HS-27A (cell line): ENCODE measurements at places on chromosomes 2 and 18.

GRCh38 chr2:109410039-109410815, 203.5 kb downstream of the SEPTIN10 start:
- no peak for DNase-seq

GRCh38 chr2:163736433-163737189, 803 bp upstream of the FIGN start:
- DNase-seq: no peak

GRCh38 chr18:12686100-12686499, 16.4 kb downstream of the CEP76 start:
- no peak for DNase-seq

- DNase-seq: no peak
Measured at GRCh38 chr18:50372743-50373142, 2.1 kb upstream of the SKA1 start.

GRCh38 chr2:167944825-167945659, 302.4 kb downstream of the STK39 start:
- DNase-seq: no peak

DNA sequence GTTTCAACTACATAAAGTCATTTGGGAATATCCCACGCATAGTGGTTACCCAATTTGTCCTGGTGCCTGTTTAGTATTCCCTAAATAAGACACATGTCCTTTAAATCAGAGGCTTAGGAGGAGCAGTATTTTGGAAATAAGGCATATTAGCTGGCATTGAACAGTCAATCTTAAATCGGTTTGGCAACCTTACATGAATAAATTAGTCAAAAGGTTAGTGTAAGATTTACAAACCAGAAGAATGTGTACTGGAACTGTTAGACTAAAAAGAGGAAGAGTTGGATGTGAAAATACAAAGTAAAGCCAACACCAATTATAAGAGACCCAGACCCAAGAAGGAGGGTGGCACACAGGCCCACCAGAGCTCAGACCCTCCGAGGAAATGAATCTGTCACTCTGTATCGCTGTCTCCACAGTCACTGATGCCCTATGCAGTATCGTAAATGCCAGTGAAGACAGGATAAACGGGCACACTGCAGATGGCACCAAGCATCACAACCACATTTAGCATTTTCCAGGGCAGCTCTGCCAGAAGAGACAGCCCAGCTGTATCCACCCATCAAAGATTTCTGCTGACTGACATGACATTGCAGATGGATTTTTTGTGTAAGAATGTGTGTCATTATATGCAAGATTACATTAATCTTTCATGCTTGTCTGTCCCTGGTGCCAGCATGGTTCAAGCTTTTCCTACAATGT, 90.4 kb downstream of the CERKL start:
- no peak for DNase-seq
